Dermis blood vessel endothelial cell (primary cell): ENCODE measurements at places on chromosomes 12 and 14. TPM values are rescaled to one million over a fixed set of nuclear protein-coding genes. Genes with fewer than 3 reads are reported as not detected.
A peak's percentile ranks its signal among the peaks of the same experiment; 100 is the strongest.

GRCh38 chr12:92506891-92507290 lies 195.9 kb upstream of the PLEKHG7 start:
- no peak for DNase-seq

DNA sequence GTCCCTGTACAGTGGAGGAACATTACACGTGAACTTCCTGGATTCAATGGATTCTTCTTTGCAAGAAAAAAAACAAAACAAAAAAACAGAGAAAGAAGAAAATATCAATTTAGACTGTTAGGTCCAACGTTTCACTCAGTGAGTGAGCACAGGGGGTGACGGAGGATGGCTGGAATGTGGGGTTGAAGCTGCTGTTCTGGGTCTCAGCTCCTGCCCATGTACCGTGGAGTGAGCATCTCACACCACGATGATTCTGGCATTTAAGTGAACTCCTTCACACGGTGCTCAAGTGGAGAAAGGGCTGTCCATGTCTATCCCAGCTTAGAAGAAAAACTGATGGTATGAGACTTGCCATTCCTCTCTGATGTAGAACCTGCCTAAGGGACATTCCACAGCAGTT lies 23.2 kb downstream of the CCND2 start:
- no peak for DNase-seq

DNA sequence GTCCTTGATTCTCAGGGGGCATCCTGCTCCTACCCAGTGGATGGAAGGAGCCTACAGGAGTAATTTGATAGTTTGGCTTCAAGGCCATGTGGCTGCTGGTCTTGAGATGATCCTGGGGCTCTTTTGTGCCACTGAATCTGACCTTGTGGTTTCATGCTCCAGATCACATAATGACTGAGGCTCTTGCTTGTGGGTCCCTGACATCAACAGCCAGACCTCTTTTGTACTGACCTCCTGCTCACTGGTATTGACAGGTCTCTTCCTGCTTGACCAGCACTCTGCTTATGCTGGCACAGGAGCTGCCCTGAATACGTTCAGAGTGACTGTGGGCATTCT lies 23.2 kb upstream of the JPH4 start:
- no peak for DNase-seq

DNA sequence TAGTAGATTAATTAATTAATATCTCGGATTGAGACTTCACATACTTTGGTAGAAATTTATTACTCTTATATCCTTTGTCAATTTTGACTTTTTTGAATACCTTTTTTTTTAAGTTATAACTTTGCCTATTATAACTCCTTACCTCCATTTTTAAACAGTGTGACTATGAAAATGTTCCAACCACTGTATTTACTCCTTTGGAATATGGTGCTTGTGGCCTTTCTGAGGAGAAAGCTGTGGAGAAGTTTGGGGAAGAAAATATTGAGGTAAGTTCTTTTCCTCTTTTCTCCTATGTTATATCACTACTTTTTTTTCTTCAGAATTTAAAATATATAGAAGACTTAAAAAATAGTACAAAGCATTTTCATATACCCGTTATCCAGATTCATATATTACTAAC lies 27.8 kb downstream of the EID3 start:
- DNase-seq, result no peak

- DNase-seq, result peak; percentile 33
These were observed 23.3 kb upstream of the NUDT14 start for GRCh38 chr14:105204206-105204930.

DNA sequence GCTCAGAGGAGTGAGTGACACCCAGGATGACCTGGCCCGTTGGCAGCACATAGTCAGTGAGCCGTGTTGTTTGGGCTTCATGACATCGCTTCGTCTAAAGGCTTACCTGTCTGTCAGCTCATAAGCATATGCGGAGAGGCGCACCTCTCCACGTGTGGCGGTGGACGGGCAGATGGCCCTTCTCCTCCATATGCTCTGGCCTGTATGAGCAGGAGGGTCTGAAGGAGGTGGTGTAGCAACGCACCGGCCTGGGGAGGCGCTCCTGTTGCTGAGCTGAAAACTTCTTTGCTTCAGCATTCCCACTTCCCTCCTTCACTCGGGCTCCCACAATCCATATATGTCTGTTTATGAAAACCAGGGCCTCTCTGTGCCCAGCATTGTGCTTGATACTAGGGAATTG lies 186.1 kb downstream of the TSPAN9 start:
- no peak for DNase-seq

GRCh38 chr12:129665414-129665813 lies 238.4 kb downstream of the TMEM132D start:
- DNase-seq, result no peak

DNA sequence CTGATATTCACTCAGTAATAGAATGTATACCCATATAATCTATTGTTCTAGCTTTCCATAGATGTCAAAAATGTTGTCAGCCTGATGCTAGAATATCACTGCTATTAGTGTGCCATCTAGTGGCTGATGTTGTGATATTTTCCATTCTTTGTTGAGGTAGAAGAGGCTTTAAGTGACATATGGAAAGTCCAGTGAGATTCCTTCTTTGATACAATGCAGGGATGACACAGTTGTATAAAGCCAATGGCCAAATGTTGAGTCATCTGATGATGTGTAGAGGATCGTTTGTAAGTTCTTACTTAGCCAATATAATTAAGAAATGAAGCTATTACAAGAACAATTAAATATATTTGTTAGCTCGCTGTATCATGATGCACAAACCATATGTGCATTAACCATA lies 58.1 kb upstream of the PCED1B start:
- peak; percentile 91 for DNase-seq

GRCh38 chr12:26712892-26713291 lies 120.1 kb downstream of the ITPR2 start:
- DNase-seq, result no peak

- no peak for DNase-seq
These were observed 111.3 kb upstream of the SLC16A7 start for GRCh38 chr12:59484575-59484974.

GRCh38 chr12:12266389-12266872 lies 413 bp downstream of the LRP6 start:
- DNase-seq, result no peak

The TBC1D30 gene
- 19.6 and 19.9 TPM in 2 replicates for total RNA-seq
